ENCODE measurements at places on chromosomes 3 and 15.

GRCh38 chr3:44013967-44014366 is 227.7 kb upstream of the TOPAZ1 start:
- DNase-seq = no peak

- DNase-seq = no peak
These were observed 846.6 kb downstream of the MCTP2 start for GRCh38 chr15:95078003-95078402.

GRCh38 chr3:71162221-71162620 is 421.3 kb downstream of the FOXP1 start:
- no peak for DNase-seq

DNA sequence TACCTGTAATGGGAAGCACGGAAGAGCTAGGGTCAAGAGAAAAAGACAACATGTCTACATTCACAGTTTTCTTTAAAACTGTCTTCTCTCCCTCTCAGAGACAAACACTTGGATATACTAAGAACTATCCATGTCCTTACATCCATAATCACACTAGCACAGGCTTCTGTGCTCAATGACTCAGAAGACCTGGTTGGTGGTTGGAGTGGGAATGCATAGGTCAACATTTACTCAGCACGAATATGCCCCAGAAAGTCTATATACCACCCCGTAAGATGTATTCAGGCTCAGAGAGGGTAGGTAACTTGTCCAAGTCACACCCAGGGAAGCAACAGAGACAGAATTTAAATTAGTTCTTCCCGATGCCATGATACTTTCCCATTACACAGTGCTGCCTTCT is 891.1 kb downstream of the TUSC7 start:
- DNase-seq = no peak

GRCh38 chr3:6351752-6352151 is 509.2 kb upstream of the GRM7 start:
- DNase-seq = no peak

GRCh38 chr15:33994005-33994615 is 25.8 kb downstream of the CHRM5 start:
- DNase-seq = no peak

GRCh38 chr3:186570941-186571643 is 572 bp downstream of the DNAJB11 start:
- no peak for DNase-seq
